ENCODE measurements at places on chromosomes 3 and 15.

DNA sequence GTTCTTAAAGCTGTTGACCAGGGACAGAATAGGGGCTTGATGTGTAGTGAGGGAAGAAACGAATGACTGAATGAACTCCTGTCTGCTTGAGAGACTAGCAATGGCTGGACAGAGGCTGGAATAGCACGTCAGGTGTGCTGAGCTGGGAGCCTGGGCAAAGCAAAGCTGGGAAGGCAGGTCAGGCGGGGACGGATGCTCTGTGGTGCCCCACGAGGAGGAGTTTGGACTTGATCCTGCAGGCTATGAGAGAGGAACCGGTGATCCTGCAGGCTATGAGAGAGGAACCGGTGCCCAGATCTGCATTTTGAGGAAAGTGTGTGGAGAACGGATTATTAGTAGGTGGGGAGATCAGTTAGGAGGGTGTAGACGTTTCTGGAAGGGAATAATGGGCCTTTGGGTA lies 31.3 kb upstream of the PSTPIP1 start:
- no peak for DNase-seq

GRCh38 chr3:99134986-99135385 lies 233.5 kb upstream of the DCBLD2 start:
- DNase-seq, result no peak

DNA sequence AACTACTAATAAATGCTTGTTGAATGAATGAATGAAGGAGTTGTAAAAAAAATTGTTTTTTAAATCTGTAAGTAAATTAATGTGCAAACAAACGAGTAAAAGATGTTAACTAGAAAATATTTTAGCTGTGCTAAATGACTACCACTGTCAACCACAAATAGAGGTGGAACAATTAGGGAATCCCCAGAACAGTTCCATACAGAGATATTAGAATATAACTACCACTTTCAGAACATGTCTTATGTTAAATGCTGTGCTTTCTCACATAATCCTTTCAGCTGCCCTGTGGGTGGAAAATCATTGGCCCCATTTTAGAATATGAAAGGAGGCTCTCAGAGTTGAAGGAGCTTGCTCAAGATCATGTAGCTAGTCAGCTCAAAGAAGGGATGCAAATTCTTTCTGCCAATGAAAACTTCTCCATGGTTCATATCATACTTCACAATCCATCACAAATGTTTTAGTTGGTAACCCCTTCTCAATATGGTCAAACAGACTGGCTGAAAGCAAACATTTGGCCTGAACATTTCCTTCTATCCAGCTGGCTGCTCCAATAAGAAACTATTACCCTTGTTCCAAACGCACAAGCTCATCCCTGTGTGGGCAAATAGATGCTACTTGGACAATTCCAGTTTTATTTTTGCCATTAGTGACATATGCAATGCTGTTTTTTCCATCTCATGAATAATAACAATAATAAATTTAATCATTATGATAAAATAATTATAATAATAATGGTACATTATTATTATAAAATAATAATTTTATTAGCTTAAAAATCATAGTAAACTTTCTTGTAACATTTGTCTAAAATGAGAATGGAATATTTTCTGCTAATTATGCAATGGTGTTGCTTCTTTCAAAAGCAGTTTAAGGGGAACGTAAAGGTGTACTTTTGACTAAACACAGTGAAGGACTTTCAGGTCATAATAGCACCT lies 290.4 kb upstream of the STT3B start:
- no peak for DNase-seq

GRCh38 chr15:59232476-59232875 lies 25.8 kb downstream of the LDHAL6B start:
- DNase-seq, result no peak

DNA sequence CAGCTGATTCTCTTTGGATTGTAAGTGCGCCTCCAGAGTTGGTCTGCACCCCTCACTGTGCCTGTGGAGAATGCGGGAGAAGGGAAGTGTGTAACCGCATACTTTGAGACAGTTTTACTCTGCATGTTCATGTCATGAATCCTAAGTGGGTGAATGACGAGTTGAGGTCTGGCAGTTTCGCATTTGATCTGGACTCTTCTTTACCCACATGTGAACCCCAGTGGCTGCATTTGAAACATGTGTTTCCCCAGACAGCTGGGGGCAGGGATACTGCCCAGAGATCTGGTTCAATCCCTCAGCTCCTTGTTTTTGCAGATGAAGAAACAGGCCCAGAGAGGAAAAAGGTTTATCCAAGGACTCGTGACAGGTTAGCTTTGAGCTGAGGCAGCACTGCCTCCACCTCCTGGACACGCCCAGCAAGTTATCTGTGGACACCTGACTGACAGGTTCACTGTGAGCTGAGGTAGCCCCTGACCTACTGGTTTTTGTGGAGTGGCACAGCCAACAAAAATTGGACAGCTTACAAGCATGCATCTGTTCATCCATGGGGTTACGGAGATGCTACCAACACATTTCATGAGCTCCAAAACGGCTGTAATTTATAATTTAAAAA lies 207.3 kb downstream of the XXYLT1 start:
- DNase-seq, result no peak

DNA sequence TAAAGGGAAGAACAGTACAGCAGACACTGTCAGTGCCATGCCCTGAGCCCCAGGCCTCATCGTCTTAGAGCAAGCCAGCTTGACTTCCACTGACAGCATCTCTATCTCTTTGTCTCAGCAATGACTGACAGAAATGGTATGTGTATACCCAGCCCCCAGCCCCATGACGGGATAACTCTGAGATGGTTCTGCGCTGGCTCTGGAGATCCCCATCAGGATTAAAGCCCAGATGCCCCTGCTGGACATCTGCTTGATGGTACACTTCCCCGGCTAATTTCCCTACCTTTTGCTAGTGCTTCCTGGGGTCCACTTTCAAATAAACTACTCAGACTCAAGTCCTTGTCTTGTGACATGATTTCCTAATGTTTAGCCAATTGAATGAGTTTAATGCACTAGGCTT lies 7.6 kb downstream of the NMNAT3 start:
- DNase-seq, result no peak

DNA sequence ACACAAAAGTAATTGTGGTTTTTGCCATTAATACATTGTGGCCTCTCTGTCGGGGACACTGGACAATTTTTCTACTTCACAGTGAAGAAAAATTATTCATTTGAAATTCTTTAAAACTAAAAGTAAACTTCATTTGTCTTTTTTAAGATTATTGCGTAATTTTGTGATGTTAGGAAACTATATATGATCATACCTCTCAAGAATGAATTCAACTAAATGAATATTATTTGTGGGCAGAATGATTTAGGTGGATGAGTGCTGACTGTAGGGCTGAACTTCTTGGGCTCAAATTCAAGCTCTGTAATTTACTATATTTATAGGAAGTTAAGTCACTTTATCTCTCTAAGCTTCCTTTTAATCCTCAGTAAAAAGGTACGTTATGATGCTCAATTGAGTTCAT lies 441.2 kb downstream of the ROBO1 start:
- DNase-seq, result no peak

- no peak for DNase-seq
These were observed 513.4 kb downstream of the SHQ1 start for GRCh38 chr3:72334681-72335457.

DNA sequence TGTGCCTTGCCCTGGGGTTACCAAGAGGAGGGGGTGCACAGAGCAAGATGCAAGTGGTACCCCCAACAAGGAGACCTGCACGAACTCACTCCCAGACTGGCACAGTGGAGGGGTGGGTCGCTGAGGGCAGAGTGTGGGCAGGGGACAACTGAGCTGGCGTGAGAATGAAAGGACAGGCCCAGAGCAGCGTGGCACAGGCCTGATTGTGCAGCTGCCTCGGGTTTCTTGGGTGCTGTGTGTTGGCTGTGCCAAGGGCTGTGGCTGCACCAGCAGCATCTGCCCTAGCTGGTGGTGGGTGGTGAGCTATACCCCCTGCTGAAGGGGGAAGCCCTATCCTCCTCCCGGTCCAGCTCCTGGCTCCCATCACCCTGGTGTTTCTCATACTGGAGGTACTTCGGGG lies 92.4 kb downstream of the TMEM266 start:
- DNase-seq, result no peak

DNA sequence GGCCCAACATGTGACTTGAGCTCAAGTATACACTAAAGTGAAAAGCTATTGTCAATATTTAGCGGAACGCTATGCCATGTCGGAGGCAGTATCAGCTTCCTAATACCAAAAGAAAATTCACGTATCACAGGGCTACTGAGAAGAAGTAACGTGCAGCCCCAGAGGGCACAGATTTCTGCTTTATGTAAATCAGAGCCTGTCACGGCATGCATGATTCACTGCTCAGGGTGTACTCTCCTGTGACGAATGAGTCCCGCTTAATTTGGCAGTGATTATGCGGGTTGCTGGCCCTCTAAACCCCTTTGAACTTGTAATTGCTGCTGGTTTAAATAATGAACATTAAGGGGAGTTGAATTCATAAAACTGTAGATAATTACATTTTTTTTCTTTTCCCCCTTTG lies 85.3 kb downstream of the MEIS2 start:
- DNase-seq, result no peak

DNA sequence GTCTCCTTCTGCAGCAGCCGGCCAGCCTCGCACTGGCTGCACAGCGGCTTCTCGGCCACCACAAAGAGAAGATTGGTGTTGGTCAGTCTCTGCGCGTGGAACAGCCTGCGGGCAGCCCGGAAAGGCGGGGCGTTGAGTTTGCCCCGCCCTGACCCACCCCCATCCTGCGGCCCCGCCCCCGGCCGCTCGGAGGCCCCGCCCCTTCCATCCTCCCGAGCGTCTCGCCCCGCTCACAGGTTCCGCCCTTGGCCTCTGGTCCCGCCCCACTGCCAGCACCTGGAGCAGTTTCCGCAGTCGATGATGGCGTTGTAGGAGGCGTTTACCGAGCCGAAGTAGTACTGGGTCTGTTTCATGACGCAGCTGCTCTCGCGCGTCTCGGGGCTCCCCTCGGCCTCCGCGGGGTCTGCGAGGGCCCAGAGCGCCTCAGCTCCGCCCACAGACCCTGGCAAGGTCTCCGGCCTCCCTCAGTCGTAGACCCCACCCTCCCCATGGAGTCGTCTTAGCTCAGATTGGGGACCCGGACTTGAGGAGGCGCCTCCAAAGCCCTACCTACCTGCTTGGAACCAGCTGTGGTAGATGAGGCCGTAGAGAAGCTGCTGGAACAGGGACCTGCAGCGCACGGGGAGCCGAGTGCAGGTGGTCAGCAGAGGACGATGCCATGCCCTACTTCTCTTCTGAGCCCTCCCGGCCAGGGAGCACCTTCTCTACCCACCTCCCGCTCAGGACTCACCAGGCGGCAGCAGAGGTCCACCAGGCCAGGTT lies 5.9 kb upstream of the TMEM115 start:
- peak; percentile 92 for DNase-seq

DNA sequence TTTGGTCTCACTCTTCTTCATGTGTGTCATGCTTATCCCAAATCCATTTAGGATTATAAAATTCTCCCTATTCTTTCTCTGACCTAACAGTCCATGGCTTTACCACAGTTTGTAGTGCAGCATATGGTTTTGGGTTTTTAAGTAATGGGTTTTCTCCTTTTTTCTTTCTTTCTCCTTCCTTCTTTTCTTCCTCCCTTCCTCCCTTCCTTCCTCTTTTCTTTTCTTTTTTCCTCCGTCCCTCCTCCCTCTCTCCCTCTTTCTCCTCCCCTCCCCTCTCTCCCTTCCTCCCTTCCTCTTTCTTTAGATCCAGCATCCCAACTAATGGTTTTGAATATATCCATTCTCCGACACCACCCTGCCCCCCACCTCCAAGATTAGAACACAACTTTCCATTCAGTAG lies 118.9 kb downstream of the RBPMS2 start:
- no peak for DNase-seq

DNA sequence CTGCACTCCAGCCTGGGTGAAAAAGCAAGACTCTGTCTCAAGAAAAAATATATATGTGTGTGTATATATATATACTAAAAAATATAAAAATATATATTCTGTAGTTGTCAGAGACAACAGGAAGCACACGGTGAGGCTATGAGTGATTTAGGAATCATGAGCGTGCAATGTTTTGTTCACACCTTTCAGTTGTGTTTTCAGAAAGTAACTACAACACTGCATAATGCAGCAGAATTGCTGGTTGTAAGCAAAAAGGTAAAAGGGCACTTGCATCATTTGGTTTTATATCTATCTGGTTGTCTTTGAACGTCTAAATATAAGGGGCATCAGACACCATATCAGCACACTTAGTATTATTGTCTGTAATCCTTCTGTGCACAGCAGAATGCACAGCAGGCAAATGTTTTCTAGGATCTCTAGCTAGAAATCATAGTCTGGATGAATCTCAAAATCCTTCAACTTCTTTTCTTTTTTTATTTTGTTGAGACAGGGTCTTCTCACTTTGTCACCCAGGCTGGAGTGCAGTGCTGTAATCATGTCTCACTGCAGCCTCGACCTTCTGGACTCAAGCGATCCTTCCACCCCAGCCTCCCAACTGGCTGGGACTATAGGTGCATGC lies 44.8 kb downstream of the CCR3 start:
- DNase-seq, result no peak

DNA sequence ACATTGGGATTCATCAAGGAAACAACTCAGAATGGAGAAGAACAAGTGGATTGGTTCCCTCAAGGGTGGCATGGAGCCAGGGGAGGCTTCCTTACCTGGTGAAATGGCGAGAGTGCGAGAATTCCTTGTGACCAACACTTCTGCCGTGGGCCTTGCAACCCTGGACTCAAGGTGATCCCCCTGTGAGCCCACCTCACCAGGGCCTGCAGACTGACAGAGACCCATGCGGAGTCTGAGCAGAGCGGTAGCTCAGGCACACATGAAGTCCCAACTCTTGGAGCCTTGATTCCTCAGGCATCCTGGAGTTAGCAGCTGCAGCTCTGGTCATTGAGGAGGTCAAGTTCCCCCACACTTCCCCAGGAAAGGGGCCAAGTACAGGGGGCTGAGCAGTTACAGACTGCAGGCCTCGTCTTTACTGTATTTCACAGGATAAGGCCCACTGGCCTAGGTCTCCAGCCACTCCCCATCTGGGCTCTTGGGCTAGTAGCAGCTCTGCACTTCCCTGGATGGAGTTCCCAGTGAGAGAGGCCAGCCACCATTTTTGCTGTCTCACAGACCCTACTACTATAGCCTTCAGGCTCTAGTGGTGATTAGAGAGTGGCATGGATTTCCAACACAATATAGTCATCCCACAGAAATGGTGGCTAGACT lies 269.5 kb upstream of the DCBLD2 start:
- DNase-seq, result no peak
